ENCODE measurements at places on chromosomes 6 and 20.

GRCh38 chr6:10550764-10551163 lies 29.6 kb downstream of the GCNT2 start:
- no peak for DNase-seq

DNA sequence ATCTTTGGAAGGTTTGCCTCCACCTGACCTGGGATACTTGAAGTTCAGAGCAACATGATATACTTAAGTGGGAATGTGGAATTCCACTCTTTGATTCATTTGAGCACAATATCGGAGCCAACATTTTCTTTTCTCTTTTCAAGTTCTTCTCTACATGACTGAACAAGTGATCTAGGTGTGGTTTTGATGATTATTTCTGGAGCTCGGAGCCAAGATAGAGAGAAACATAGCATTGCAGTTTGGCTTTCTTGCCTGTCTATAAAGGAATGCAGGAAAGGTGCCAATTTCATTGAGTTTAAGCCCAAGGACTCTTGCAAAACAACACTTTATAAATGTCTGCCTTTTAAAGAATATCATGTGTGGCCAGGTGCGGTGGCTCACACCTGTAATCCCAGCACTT lies 124.2 kb upstream of the FAM83B start:
- no peak for DNase-seq

- no peak for DNase-seq
Observed at GRCh38 chr6:125107896-125108295, 45.7 kb upstream of the TPD52L1 start.

- no peak for DNase-seq
Observed at GRCh38 chr6:20870493-20870892, 336.2 kb downstream of the CDKAL1 start.

- no peak for DNase-seq
Observed at GRCh38 chr6:2034256-2034655, 211.1 kb downstream of the GMDS start.

GRCh38 chr20:48155268-48155667 lies 370.0 kb upstream of the SULF2 start:
- no peak for DNase-seq

DNA sequence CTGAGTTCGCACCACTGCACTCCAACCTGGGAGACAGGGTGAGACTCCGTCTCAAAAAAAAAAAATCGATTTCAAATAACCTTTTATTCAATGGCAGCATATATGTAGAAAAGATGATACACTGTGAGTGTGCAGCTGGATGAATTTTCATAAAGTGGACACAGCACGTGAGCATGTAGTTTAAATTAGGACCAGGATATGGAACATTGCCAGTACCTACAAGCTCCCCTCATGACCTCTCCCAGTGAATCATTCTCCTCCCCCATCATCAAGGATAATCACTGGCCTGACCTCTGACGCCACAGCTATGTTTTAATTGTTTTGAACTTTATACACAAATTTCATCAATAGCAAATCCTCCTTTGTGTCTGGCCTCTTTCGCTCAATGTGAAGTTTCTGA lies 53.8 kb upstream of the HDAC2 start:
- no peak for DNase-seq

- DNase-seq = no peak
Observed at GRCh38 chr6:63444768-63445167, 125.0 kb upstream of the LGSN start.

DNA sequence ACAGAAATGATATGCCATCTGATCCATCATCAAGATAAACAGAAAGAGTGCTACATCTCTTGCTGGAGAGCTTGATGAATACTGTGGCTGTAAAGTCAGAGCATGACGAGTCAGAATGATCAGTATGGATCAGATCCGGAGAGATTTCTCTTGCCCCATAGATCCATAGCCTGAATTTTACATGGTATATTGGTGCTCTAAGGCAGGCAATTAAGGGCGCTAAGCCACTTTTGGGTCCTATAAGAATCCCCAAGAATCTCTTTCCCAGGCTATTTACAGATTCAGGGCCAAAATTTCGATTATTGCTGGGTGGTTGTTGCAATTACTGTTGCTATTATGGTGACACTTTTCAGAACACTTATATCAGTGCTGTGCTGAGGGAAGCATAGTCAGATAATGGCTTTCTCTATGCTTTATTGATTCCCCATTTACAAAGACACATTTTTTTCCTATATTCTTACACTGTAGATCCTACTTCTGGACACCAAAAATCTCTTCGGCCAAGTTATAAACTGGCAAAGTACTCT lies 94.4 kb downstream of the ADGRB3 start:
- DNase-seq = no peak

DNA sequence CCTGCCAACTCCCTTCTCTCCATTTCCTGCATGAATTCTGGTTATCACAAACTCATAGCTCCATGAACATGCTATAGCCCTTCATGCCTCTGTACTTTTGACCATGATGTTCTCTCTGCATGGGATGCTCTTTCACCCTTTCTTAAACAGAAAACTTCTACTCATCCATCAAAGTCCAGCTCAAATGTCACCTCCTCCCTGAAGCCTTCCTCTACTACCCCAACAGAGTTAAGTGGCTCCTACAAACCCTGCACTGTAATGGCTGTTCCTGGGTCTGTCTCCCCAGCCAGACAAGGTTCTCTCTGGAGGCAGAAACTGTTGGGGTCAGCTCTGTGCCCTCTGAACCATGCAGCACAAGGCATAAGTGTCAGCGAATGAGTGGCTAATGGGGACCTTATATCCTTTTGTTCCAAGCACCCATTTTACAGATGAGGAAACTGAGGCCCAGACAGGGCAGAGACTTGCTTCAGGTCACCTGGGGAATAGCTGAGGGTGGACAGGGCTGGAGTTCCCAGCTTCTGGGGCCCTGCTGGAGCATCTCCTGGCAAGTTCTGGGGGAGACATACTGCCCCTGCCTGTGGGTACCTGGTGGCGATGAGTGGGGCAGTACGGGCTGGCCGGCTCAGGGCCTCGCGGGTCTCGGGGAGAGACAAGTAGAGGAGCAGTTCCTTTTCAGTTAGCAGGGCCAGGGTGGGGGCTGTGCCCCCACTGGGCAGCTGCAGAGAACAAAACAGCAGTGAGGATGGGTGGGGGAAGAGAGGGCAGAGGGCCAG lies 10.6 kb upstream of the CDK5RAP1 start:
- DNase-seq = no peak

GRCh38 chr20:32972181-32973076 lies 31.8 kb downstream of the SUN5 start:
- no peak for DNase-seq

DNA sequence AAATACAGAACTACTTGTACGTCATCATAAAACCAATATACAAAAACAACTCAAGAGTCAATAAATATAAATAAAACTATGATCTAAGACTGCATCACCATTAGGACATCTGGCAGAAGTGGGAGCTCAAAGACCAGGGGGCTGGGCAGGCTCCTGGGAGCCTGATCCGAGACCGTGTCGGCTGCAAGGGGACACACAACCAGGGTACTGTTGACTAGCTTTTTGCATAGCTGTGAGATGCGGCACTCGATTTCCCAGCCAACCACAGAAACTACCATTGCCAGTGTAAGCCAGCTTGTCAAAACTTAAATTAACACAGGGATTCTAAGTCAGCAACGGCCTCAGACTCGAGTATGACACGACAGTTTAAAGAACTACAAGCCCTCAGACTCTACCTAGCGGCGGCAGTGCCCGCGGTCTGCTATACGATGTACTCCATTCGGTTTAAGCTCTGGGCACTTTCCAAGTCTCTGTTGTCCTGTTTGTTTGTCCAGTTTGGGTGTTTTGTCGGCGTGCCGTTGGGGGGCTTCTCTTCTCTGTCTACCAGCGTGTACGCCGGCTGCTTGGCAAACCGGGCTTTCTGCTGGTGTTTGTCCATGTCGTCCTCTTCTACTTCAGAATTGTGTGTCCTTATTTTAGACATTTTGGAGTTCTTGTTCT lies 34.6 kb downstream of the JAG1 start:
- no peak for DNase-seq

DNA sequence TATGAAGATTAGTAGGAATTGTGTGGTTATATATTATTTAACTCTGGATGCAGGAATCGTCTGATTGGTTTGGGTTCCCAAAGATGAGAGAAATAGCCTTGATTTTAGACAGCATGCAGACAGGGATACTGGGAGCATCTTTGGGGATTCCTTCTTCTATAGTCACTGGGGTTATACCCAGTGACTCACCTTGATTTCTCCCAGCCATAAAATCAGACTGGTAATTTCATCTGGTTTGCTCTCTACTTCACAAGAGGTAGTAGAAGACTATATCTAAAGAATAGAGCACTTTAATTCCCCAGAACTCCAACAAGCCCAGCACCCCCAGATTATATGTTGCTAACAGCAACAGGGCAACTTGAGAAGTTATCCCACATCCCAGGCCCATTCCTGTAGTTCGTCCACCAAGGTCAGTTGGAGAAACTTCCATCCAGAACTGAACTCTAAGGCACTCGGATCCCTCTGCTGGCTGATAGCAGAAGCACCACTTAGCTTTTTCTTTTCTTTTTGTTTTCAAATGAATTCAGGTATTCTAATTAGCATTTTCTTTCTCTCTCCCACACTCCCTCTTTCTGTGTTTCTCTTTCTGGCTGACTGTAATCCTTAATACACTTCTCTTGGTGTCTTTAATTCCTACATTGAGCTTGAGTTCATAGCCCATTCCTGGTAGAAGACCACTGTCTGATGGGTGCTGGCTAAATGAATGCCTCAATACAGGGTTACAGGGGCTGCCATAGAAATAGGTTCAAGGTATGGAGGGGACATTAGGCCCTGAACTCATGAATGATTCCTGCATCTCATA lies 20.4 kb upstream of the EFHC1 start:
- DNase-seq = no peak

DNA sequence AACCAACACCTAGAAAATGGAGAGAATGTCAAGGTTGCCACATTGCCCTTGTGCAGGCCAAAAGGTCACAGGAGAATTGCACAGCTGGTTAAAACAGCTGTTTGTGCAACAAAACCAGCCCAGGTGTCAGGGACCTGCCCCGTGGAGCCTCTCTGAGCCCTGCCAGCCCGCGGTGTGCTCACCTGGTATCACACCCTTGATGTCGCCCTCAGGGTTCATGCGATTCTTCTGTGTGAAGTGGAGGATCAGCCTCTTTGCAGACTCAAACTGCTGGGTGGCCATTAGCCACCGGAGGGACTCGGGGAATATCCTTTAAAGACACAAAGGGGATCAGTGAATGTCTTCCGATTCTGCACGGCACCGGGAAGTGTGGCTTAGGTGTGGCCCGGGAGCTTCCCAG lies 39.2 kb downstream of the PSMG4 start:
- DNase-seq = no peak

- DNase-seq = no peak
Observed at GRCh38 chr6:4059115-4059777, 19.7 kb downstream of the FAM217A start.

DNA sequence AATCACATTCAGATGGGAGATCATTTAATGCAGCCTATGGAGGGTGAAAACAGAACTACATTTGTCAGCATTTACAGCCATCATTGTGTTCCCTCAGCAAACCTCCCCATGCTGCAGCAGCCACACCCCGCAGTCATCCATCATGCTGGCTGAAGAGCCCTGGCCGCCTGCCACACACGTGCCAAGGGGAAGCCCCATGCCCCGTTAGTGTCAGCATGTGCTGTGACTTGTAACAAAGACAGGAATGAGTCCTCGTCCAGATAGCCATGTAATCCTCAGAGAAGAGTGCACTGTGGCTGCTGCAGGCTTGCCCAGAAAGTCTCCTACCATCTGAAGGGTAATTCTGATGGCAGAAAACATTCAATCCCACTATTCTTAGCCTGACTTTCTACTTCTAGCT lies 1097.8 kb downstream of the KIF16B start:
- no peak for DNase-seq

GRCh38 chr20:51639206-51639832 lies 96.8 kb upstream of the NFATC2 start:
- DNase-seq = no peak

GRCh38 chr6:154528310-154528915 lies 17.9 kb upstream of the CNKSR3 start:
- DNase-seq = no peak

DNA sequence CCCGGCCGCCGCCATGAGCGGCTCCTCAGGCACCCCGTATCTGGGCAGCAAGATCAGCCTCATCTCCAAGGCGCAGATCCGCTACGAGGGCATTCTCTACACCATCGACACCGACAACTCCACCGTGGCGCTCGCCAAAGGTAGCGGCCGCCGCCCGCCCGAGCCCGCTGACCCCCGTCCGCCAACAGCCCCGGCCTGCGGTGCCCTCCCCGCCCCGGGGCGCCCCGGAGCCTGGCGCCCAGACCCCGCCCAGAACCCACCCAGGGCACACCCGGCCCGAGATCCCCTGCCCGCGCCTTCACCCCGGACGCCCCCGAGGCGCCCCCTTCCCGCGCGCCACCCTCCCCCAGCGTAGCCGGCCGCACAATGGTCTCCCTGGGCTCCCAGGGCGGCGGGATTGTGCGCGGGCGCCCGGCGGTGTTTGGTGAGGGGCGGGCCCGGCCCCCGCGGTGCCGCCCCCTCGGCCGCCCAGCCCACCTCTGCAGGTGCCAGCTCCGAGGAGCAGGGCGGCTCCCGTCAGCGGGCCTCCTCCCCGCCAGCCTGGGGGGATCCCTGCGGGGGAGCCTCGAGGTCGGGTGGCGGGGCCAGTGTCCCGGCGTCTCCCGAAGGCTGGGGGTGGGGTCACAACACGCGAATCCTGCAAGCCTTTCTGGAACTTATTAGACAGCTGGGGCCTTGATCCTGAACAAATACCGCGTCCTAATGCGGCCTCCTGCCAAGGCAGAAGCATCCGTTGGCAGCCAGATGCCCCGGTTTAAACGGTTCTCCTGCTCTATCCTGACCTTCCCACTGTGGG lies 577 bp downstream of the LSM14B start:
- no peak for DNase-seq

- no peak for DNase-seq
Observed at GRCh38 chr6:169933839-169934698, 182.6 kb downstream of the ERMARD start.

- no peak for DNase-seq
Observed at GRCh38 chr6:41921712-41921998, 356 bp downstream of the BYSL start.

DNA sequence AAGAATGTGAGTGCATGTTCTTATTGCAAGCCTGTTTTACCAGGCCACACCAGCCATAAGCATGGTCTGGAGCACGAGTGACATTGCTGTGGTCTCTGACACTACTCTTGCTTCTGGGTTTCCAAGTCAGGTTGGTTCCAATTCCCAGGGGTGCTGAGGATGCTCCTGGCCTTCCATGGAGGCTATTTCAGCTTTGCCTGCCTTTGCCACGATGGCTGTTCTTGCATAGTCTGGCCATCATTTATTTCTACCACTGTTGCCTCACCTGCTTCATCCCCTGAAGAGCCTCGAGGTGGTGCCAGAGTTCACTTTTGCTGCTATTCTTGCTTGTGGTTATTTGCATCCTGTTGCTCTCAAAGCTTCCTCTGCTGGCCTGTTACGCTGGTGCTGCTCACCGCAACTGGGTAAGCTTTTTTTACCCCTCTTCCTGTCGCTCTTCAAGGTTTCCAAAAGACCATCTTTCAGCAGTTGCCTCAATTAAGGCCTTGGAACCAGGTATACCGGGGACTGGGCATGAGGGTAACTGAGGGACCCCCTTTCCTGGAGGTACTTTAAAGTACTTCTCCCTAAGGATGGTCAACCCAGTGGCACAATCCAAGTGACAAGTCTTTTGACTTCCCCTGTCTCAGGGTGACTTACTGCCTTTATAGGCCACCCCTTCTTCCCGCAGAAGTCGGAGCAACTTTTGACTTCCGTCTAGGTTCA lies 64.5 kb downstream of the AKAP7 start:
- DNase-seq = no peak

GRCh38 chr20:53411891-53412290 lies 181.7 kb downstream of the ZNF217 start:
- no peak for DNase-seq
